ENCODE measurements at places on chromosomes 7 and 10.

- no peak for DNase-seq
Observed at GRCh38 chr7:112150823-112151641, 55.2 kb downstream of the DOCK4 start.

GRCh38 chr7:39202041-39202440 lies 224.3 kb downstream of the POU6F2 start:
- no peak for DNase-seq

DNA sequence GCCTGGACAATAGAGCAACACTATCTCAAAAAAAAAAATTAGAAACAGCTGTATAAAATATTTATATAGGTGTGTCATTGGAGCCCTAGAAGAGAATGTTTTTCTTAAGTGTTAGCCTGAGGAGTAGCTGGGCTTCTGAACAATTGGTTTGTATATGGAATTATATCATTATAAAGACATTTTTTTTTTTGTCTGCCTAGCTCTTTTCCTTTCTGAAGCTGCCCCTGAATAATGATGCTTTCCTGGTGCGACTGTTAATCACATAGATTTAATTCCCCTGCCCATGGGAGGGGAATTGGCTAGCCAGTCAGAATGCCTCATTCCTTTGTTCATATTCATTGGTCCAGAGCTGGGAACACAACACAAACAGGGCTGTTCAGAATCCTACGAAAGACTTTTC lies 13.9 kb upstream of the ABCC2 start:
- no peak for DNase-seq

GRCh38 chr7:39896840-39897239 lies 53.2 kb upstream of the CDK13 start:
- DNase-seq: no peak

DNA sequence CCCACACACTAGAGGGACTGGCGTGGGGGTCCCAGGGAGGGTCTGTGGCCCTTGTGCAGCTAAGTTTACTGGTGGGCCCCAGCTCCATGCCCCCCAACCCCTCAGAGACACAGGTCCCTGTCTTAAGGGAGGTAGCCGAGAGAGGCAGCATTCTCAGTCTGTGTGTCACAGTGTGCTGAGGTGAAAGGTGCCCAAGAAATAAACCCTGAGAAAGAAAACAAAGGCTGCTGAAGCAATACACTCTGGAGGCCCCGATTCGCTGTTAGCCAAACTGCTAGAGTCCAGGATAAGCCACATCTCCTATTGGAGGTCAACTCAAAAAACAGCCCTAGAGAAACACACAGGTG lies 28.6 kb upstream of the NDST2 start:
- DNase-seq: no peak

DNA sequence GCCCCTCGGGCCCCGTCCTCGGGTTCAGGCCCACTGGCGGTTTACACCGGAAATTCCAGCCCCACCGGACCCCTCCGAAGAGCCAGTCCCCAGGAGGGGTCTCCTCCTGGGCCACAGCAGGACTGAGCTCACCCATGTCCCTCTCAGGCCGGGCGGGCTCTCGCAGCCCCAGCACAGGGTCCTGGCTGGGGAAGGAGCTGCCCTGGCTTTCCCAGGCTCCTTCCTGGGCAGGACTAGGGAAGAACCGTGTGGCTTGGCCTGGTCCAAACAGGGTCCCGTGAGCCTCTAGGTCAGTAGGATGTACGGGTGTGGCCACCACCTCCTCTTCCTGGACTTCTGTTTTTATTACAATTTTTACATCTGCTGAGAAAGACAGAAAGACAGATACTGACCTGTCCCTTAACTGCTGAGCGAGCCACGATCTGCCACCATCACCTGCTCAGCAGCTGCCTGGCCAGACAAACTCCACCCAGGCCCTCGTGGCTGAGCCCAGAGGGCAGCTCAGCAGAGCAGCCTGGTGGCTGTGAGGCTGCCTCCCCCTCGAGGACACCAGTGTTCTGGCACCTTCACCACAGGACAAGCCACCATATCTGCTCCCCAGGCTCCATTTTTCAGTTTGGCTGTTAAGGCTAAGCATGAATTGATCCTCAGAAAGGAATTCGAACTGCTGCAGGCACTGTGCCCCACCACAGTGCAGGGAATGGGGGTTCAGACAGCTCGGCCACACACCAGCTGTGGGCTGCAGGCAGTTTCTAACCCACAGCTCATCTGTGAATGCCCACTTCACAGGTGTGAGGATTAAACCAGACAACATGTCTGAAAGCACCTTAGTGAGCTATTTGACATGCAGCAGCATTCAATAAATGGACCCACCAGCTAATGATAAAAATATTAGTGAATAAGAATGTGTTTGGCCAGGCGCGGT lies 14.5 kb upstream of the ZNF777 start:
- DNase-seq: no peak

- DNase-seq: no peak
Observed at GRCh38 chr7:26198781-26199169, 1.8 kb downstream of the HNRNPA2B1 start.

GRCh38 chr7:30450240-30450982 lies 28.2 kb downstream of the NOD1 start:
- no peak for DNase-seq

DNA sequence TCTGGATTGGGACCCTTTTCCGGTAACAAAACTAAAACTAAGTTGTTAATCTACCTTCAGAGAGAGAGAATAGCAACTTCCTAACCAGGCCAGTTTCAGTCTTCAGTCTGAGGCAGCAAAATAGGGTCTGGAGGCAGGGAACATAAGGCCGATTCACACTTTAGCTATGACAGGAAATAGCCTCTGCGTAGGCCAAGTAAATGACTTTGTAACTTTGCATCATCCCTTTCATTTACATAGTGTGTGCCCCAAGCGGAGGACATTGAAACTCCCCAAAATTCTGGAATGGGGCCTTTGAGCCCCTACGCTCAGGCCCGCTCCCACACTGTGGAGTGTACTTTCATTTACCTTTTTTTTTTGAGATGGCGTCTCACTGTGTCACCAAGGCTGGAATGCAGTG lies 1.7 kb upstream of the UPP1 start:
- no peak for DNase-seq

GRCh38 chr10:63719226-63719856 lies 198.1 kb downstream of the REEP3 start:
- no peak for DNase-seq

DNA sequence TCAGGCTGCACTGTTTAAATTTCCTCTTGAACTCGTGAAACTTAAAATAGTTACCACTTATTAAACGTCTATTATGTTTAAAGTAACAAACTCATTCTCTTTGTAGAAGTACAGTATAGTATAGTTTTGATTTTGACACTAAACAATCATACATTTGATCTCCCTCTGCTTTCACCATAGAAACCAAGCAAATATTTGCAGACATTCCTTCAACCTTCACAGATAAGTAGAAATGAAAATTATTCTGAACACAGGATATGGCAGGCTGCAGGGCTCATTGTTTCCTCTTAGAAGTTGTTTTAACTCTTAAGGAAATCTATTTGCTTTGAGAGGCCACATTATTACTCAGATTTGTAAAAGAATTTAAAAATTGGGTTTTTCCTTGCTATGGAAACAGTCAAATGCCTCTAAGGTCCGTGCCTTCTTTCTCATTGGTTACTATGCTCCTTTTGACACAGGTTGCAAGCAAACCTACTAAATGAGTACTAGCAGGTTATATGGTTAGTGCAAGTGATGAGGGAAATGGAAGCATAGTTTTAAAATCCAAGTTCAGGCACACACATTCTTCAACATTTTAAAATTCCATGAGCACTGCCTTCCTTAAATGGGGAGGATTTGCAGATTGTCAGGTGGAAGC lies 92.8 kb upstream of the FAM133B start:
- DNase-seq: no peak

GRCh38 chr10:113842171-113842570 lies 11.7 kb downstream of the DCLRE1A start:
- no peak for DNase-seq

- no peak for DNase-seq
Observed at GRCh38 chr10:16915300-16915699, 98.1 kb upstream of the RSU1 start.

GRCh38 chr10:3310016-3310784 lies 137.6 kb upstream of the PITRM1 start:
- no peak for DNase-seq

GRCh38 chr7:92295391-92295790 lies 49.6 kb downstream of the ANKIB1 start:
- DNase-seq: no peak

- DNase-seq: no peak
Observed at GRCh38 chr7:82701949-82702348, 258.4 kb upstream of the CACNA2D1 start.

GRCh38 chr7:1707756-1708595 lies 37.9 kb downstream of the ELFN1 start:
- no peak for DNase-seq

GRCh38 chr10:119313644-119314043 lies 106.3 kb downstream of the GRK5 start:
- no peak for DNase-seq

- no peak for DNase-seq
Observed at GRCh38 chr7:25839084-25839769, 312.8 kb upstream of the NFE2L3 start.

- DNase-seq: no peak
Observed at GRCh38 chr10:129811208-129811607, 152.9 kb downstream of the EBF3 start.

- no peak for DNase-seq
Observed at GRCh38 chr7:67593794-67594193, 597.2 kb downstream of the TYW1 start.

DNA sequence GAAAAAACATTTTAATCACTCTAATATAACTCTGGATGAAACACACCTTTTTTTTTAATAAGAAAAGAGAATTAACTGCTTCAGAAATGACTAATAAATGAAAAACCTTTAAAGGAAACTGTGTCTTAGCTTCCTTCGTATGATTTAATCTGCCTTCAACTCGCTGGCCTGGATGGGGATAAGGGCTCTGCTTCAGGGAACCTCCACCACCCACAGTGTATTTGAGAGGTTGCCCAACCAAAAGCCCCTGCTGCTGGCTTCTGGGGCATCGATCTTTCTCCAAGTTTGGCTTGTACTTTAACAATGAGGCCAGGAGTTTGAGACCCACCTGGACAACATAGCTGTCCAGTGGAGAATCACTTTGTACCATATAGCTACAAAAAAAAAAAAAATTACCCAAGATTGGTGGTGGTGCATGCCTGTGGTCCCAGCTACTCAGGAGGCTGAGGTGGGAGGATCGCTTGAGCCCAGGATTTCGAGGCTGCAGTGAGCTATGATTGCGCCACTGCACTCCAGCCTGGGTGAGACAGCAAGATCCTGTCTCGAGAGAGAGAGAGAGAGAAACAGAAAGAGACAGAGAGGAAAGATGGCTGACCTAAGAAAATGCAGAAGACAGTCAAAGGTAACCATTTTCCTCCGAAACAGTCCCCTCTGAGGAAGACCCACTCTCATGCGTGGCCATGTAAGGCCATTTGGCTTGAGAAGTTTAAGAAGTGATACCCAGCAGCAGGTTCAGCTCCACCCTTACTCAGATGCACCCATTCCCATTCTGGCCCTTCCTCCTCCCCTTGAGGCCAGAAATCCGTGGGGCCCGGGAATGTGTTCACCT lies 13.6 kb upstream of the LIMK1 start:
- DNase-seq: no peak

- no peak for DNase-seq
Observed at GRCh38 chr7:33776788-33777187, 128.6 kb upstream of the BMPER start.

DNA sequence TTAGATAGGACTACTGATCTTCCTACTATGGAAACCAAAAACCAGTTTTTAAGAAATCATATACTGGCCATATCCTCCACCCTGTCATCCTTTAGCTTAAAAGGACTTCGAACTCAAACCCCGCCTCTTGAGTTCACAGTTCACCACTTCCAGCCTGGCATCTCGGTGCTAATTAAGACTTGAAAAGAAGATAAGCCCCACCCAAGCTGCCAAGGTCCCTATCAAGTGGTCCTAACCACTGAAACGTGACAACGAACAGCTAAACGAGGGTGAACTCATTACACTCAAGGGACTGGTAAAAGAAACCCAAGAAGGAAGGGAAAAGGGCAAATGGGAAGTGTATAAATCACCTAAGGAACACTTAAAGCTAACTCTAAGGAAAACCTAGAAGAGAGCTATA lies 16.1 kb downstream of the COL17A1 start:
- no peak for DNase-seq

- no peak for DNase-seq
Observed at GRCh38 chr7:80236681-80237080, 102.0 kb downstream of the GNAI1 start.

- DNase-seq: no peak
Observed at GRCh38 chr7:76296743-76297740, 5.4 kb upstream of the HSPB1 start.

DNA sequence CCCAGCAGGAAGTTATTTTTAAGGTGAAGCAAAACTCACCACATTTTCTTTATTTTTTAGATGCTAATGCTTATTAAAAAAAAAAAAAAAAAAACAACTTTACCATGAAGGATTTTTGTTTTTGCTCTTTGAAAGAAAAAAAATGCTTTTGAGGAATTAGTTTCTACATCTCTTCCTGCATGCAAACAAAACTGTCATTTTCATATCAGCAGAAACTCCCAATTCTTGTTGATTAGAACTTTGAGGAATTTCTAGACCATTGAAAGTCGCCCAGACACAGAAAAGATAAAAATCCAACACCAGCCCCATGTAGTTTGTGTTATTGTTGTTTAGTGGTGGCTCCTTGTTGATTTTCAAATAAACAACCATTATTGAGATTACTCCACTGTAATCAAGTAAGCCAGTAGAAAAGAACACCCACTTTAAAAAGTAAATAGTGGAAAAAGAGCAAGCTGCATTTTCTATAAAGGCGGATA lies 14.3 kb downstream of the SKIDA1 start:
- no peak for DNase-seq

- no peak for DNase-seq
Observed at GRCh38 chr7:105098863-105099515, 85.0 kb downstream of the KMT2E start.

DNA sequence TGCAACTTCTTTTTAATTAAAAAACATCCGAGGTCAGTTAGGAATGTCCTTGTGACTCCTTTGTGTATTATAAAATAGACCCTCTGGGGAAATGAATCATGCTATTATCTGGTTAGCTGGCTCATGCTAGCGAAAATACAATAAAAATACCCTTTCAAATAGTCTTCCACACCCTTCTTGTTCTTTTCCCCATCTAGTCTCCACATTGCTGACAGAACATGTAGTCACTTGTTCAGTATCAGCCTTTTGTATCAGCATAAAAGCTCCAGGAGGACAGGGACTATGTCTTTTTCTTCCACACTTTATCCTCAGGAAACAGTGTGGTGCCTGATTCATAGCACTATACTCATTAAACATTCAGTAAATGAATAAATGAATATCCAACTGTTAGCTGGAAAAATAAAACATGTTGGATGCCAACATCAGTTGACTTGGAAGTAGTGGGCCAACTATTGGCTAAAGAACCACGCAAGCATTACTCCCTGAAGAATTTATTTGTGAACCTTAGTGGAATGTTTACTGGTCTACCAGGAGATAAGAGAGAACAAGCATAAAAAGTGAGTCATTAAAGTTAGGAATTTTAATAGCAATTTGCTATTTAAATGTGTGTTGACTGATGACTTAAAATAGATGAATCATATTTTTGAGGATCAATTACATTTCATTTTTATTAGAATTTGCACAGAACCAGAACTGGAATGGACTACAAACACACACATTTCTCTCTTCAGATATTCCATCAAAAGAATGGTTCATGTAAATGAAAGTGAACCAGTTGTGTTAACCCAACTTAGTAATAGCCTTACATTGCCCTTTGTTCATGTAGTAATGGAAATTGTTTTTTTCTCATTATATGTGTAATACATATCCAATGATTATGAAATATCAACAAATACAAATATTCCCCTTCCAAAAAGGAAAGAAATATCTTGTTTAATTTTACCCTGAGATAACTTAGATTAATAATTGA lies 129.6 kb downstream of the DKK1 start:
- DNase-seq: no peak

- no peak for DNase-seq
Observed at GRCh38 chr7:96076350-96076707, 245.6 kb downstream of the SLC25A13 start.

Data from posterior cingulate gyrus (tissue), 11 donors.